SK-MEL-5 (cell line): ENCODE measurements at places on chromosomes 1 and 21.

GRCh38 chr1:159881622-159882526, 18.1 kb downstream of the CFAP45 start:
- DNase-seq = peak; percentile 67

GRCh38 chr1:94783342-94784189, 36.6 kb upstream of the SLC44A3 start:
- DNase-seq = no peak

- DNase-seq = peak; percentile 56
These were observed 80.4 kb downstream of the ADARB1 start for GRCh38 chr21:45154511-45155508.

- DNase-seq = no peak
These were observed 669 bp upstream of the ARL8A start for GRCh38 chr1:202145068-202145743.

- no peak for DNase-seq
These were observed 52.8 kb downstream of the PTGER3 start for GRCh38 chr1:70994753-70995268.

GRCh38 chr1:13646521-13646920, 53.5 kb upstream of the PRDM2 start:
- no peak for DNase-seq

GRCh38 chr1:25161981-25162380, 70.3 kb downstream of the SYF2 start:
- no peak for DNase-seq

DNA sequence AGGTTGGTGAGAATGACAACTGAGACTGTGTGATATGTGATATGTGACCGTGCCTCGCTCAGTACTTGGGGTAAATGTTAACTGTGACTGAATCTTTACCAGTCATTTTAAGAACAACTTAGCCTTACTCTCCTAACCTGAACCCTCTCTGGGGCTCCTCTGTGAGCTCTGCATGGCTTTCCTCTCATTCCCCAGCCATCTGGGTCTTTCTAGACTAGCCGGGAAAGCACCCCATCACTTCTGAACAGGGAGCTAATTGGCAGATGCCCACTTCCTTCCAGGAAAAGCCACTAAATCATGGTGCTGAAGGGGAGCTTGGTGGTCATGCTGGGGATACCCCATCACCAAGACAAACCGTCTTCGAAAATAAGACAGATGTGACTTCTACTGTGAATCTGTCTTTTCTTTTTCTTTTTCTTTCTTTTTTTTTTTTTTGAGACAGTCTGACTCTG, 16.5 kb upstream of the FOXO6 start:
- DNase-seq = no peak

DNA sequence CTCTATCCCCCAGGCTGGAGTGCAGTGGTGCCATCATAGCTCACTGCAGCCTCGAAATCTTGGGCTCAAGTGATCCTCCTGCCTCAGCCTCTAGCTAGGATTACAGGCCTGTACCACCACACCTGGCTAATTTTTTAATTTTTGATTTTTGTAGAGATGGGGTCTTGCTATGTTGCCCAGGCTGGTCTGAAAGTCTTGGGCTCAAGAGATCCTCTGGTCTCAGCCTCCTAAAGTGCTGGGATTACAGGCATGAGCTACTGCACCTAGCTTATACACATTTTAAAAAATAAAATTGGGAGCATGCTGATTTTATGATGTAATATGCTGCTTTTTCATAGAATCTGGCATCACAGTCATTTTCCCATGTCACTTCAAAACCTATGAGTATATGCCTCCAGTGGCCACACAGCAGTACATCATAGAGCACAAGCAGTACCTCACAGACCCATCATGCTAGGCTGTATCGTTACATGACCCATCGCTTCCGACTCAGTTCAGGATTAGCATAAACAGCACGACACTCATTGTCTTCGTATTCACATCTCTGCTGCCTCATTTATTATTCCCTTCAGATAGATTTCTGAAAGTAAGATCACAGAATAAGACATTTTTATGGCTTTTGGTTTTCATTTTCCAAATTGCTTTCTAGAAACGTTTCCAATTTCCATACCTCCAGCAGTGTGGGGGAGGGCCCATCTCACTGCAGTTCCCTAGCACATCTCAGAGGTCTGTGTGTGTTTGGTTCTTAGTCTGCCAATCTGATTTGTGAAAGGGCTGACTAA, 35.9 kb upstream of the CCSAP start:
- DNase-seq = no peak

- DNase-seq = no peak
These were observed 38.3 kb upstream of the NRDC start for GRCh38 chr1:51916587-51917405.

- DNase-seq = no peak
These were observed 294.1 kb upstream of the KAZN start for GRCh38 chr1:14304381-14304865.

GRCh38 chr1:10941891-10942541, 70.4 kb upstream of the TARDBP start:
- peak; percentile 48 for DNase-seq

DNA sequence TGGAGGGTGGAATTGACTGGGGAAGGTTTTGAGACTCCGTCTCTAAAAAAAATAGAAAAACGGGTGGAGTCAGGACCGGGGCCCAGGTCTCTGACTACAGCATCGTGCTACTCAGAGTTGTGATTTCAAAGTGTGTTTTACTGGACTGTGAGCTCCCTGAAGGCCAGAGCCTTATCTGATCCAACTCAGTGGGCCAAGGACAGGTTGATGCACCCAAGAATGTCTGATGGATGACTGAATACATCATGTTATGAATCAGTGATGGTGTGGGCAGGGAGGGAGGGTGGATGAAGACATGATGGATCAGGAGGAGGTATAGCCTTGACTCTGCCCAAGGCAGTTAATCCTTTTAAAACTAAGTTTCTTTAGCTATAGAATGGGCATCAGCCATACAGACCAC, 81.6 kb downstream of the FOXD2 start:
- DNase-seq = no peak

GRCh38 chr21:14488672-14489204, 57.4 kb downstream of the SAMSN1 start:
- no peak for DNase-seq

DNA sequence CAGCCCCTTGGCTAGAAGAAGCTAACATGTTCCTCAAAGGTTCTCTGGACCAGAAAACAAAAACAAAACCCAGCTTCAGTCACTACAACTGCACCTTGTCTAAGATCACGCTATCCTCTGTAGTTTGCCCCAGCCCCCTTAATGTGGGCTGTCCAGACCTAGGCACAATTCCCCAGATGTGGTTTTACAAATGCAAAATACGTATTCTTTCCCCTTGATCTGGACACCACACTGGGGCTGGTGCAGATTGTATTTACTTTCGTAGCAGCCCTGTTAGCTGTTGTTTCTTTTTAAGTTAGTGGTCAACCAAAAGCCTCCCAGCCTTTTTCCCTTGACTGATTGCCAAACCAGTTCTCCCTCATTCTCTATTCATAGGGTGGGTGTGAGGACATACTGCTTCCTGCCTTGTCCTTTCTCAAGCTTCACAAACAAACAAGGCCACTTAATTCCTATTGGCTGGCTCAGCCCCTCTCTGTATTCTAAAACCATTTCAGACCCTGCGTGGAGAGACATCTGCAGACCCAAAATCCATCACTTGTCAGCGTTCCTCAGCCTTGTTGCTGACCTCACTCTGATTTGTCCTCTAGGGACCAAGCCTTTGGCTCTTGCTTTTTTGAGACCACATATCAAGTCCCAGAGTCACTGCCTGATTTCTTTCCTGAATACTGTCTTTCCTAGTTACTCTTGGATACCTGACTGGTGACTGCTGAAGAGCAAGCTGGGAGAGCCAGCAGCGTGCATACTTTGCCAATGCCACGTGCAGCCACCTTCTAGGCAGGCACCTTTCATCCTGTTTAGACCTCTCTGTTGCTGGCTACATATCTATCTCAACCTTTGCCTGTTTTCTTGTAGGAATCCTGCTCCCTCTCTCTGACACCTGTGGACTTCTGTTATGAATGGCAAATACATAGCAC, 96.4 kb upstream of the RAB3GAP2 start:
- peak; percentile 43 for DNase-seq

GRCh38 chr1:12518931-12519692, 98.9 kb downstream of the DHRS3 start:
- DNase-seq = no peak

- peak; percentile 30 for DNase-seq
These were observed 76.6 kb downstream of the HSPA13 start for GRCh38 chr21:14306126-14306907.

- no peak for DNase-seq
These were observed 139.8 kb upstream of the PTBP2 start for GRCh38 chr1:96581772-96582171.

GRCh38 chr1:64545118-64545843, 75.4 kb downstream of the CACHD1 start:
- DNase-seq = no peak

DNA sequence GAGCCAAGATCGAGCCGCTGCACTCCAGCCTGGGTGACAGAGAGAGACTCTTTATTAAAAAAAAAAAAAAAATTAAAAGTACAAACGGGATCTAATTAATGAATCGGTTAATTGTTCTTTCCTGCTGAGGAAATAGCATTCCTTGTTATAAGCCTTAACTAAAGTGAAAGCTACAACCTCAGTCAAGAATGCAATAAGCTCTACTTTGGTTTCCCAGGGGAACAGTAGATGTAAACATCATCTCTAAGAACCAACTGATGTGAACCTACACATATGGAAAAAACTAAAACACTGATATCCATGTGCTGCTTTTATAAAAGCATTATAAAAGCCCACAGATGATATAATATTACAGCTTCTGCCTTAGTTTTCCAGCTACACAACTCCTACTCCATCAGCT, 41.9 kb downstream of the LPGAT1 start:
- peak; percentile 16 for DNase-seq

DNA sequence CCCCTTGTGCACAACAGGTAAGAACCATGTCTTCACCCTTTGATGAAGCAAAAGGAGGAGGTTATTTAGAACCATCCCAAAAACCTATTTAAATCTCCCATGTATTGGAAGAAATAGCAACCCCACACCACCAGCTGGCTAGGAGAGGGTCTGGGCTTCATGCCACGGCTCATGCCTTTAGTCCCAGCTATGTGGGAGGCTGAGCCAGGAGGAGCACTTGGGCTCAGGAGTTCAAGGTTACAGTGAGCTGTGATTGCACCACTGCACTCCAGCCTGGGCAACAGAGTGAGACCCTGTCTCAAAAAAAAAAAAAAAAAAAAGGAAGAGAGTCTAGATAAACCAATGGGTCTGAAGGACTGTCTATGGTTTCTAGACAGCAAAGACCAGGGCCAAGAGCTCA, 197.9 kb upstream of the COA6 start:
- no peak for DNase-seq

- no peak for DNase-seq
These were observed 110.1 kb upstream of the SLC44A3 start for GRCh38 chr1:94709891-94710581.

- peak; percentile 66 for DNase-seq
These were observed 26.1 kb downstream of the ATP5PF start for GRCh38 chr21:25708467-25709065.

GRCh38 chr1:26474818-26475217, 2.6 kb downstream of the HMGN2 start:
- DNase-seq = no peak

GRCh38 chr1:225838793-225839192, 28.9 kb downstream of the EPHX1 start:
- no peak for DNase-seq

- DNase-seq = no peak
These were observed 18.8 kb downstream of the KIF26B start for GRCh38 chr1:245173446-245174211.

DNA sequence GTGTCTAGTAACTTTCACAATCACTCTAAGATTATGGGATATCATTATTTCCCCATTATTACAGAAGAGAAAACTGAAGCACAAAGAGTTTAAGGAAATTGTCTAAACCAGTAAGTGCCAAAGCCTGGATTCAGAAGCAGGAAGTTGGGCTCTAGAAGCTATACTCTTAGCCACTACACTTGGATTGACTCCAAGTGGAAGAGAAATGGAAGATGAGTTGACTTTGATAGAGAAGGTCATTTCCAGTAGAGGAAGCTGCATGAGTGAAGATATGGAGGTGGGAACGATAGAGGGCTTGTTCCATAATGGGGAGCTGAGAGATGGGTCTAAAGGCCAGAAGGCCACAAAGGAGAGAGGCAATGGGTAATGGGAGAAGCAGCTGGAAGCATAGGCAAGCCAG, 11.7 kb upstream of the TDRD10 start:
- no peak for DNase-seq

GRCh38 chr1:48558366-48558765, 86.4 kb upstream of the SPATA6 start:
- DNase-seq = no peak

DNA sequence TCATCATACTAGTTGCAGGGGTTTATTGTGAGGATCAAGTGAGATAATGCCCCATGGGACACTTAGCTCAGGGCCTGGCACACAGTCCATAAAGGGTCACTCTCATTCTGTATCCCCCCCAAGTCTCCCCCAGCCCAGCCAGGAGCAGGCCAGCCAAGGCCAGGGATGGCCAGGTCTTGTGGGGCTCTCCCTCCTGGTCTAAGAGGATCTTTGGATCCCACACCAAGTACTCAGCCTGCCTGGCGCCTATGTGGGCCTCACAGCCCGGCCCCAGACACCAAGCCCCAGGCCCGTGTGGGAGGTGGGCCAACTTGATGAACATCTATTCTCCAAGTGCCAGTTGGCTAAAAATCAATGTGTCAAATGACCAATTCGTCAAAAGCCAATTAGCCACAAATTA, 117.8 kb downstream of the GLIS1 start:
- no peak for DNase-seq

DNA sequence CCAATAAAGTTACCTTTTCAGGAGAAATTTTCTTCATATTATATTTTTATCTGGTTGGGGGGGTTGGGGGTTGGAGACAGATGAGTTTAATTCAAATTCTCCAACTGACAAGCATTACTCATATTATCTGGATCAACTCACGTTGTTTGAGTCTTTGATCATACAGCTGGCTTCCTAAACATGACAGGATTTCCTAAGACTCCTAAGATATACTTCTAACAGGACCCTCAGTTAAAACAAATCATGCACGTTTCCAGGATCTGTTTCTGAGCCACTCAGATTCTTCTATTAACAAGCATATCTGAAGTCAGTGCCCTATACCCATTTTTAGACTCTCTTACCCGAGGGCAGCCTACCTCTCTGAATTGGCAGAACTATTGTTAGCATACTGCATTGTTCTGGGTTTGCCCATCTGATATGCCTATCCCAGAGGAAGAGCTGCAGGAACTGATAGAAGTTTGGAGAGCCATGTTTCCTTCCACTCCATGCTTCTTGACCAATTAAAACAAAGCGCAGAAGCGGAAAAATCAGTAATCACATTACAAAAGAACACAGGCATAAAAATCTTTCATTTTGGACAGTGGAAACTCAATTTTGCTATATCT, 653.9 kb downstream of the LTN1 start:
- no peak for DNase-seq

DNA sequence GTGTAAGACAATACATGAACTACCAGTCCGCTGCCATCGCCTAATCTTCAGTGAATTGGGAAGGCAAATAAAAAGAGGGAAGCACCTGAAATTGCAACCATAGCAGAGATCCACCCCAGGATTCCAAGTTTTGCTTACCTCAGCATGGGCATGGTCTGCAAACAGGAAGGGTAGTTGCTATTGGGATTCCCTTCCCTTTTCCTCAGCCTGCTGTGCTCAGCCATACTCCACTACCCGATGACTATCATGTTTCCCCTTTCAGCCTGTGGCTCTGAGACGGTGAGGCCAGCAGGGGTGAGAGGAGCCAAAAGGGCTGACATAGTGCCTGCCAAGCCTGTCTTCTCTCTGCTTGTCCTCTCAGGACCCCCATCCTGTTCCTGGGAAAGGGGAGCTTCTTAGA, 64.2 kb downstream of the GPR137B start:
- no peak for DNase-seq

GRCh38 chr1:242761556-242761955, 237.1 kb upstream of the PLD5 start:
- DNase-seq = no peak
